ENCODE measurements at places on chromosomes 3 and 15. TPM values are rescaled to one million over a fixed set of nuclear protein-coding genes. Genes with fewer than 3 reads are reported as not detected.

DNA sequence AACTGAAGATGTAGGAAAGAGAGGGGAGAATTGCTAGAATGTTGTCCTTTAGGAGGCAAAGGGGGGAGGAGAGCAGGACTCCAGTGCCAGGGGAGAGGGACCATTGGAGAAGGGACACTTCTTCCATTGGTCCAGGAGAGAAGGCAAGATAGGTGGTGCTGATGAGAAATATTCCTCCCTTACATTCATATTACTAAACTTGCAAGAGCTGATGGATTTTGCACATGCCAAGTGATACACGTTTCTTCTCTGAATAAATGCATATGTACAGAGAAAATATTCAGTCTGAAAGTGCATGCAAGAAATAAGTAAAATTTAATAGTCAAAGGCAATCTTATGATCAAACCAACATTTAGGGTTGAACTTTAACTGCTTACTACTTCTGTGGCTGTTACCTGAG is 21.5 kb upstream of the SPTSSB start:
- H3K27me3 ChIP-seq = peaks cover 49% of the 10 kb centered on the region
- peaks cover 19% of the 10 kb centered on the region for H3K4me1 ChIP-seq
- no peak for DNase-seq
- no peaks in the 10 kb centered on the region for H3K36me3 ChIP-seq
- no peak overlapping the region for H3K27ac ChIP-seq

GRCh38 chr3:14415501-14415900 is 13.1 kb downstream of the SLC6A6 start:
- H3K27ac ChIP-seq = no peak overlapping the region
- H3K36me3 ChIP-seq = peaks cover 29% of the 10 kb centered on the region
- no peak for DNase-seq

TTC14 gene
- 46.4 TPM for total RNA-seq

SYNM gene
- 0.79 TPM for total RNA-seq

GRCh38 chr15:78302579-78303312 is 3.3 kb upstream of the SKIC8 start:
- peaks cover 17% of the 10 kb centered on the region for H3K4me1 ChIP-seq
- H3K27me3 ChIP-seq = peaks cover 3% of the 10 kb centered on the region
- no peak overlapping the region for H3K27ac ChIP-seq
- H3K36me3 ChIP-seq = no peaks in the 10 kb centered on the region

PLS1 gene
- total RNA-seq = 4.6 TPM

CYP8B1 gene
- not detected for total RNA-seq
